Amniotic stem cell (primary cell): ENCODE measurements at places on chromosomes 13 and 19.

DNA sequence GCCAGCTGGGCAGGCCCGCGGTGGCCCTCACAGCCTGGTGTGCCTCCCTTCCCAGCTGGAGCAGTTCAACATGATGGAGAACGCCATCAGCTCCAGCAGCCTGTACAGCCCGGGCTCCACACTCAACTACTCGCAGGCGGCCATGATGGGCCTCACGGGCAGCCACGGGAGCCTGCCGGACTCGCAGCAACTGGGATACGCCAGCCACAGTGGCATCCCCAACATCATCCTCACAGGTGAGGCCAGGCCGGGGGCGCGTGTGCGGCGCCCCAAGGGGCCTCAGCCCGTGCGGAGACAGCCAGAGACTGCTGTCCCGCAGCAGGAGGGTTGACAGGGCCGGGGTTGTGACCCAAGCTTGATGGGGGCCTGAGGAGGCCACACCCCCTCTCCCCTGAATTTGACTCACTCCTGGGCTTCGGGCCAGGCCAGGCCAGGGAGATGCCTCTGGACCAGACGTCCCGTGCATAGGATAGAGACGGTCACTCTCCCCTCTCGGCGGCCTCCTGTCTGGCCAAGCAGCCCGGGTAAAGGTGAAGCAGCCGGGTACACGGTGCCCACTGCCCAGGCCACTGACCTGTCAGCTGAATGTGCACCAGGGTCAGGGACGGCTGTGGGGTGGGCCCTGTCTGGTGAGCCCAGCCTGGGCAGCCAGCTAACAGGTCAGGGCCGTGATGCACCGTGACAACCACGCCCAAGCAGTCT is 15.4 kb downstream of the COMP start:
- no peak for DNase-seq

DNA sequence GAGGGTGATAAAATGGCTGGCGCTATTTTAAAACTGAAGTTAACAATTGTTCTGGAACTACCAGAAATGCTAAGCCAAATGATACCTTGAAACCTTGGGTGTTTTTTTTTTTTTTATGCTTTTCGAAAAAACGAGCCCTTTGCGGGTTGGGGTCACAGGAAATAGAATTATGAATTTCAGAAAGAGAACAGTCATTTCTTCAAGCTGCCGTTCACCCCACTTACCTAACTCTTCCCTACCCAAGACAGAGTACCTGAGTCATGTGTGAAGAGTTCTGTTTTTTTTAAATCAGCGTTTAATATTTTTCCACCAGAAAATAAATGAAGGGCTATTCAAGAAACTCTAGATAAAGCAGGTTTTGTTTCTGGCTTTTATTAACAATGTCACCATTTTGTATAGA is 35.3 kb downstream of the KLF2 start:
- DNase-seq, result no peak

DNA sequence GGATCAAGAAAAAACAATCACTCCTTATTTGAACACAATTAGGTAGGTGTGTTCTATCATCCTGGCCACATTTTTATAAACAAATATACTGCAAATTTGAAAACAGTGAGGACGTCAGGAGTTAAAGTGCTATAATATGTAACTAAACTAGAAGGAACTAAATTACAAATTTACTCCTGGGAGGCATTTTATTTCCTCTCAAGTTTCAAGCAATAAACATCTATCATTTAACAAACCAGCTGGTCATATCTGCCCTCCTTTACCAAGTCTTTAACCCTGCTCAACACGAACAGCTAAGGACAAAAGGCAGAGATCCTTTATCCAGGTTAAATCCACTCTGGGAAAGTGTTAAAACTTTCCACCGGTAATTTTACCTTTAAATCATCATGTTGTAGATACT is 26.5 kb downstream of the ANKRD10 start:
- DNase-seq, result no peak

DNA sequence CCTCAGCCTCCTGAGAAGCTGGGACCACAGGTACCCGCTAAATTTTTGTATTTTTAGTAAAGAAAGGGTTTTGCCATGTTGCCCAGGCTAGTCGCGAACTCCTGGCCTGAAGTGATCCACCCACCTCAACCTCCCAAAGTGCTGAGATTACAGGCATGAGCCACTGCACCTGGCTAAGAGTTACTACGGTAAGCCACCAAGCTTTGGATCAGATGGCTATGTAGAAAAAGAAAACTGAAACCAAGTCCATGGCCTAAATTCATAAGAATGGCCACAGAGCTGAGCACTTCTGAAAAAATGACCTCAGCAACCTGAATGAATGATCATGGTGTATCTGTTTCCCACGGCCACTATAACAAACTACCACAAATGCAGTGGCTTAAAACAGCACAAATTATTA is 9.4 kb downstream of the OPA3 start:
- no peak for DNase-seq

DNA sequence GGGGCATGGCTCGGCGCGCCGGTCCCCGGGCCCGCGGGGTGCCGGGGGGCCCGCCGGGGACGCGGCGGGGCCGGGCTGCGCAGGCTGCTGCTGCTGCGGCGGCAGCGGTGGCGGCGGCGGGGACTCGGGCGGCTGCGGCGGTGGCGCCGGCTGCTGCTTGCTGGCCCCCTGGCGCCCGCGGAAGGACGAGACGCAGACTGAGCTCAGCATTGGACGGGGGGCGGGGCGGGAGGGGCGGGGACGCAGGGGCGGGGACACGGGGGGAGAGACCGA is 368 bp downstream of the KCNC3 start:
- DNase-seq, result no peak

DNA sequence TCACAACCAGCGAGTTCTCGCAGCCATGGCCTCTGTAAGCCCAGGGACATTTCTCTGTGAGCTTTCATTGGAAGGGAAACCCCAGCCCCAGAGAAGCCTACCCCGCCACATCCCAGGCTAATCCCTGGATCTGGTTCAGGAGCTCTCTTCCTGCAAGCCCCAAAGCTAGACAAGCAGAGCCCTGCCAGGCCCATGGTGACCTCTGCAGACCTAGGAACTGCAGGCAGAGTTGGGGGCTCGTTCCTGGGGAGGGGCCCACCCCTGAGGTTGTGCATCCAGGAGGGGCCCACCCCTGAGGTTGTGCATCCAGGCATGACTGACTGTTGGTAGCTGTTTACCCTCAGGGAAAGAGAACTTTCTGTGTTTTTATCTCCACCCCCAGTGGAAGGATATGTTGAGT is 21.7 kb downstream of the KCTD15 start:
- no peak for DNase-seq

DNA sequence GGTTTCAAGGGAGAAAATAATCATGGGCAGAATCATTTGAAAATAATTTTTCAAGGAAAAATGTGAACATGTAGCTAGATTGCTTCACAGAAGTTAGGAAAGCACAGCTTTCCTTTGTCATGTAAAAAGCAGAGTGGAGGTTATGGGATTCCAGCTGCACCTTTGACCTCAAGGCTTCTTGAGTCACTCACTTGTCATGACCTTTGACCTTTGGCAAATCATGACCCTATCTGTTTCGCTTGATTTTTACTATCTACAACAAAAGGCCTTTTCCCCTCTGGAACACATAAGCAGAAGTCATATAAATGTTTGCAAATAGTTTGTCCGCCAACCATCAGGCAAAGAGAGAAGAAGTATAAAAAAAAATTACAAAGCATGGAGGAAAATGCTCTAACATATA is 210.7 kb upstream of the MIR17HG start:
- no peak for DNase-seq

GRCh38 chr13:41611385-41611784 is 154.0 kb downstream of the RGCC start:
- DNase-seq, result no peak

DNA sequence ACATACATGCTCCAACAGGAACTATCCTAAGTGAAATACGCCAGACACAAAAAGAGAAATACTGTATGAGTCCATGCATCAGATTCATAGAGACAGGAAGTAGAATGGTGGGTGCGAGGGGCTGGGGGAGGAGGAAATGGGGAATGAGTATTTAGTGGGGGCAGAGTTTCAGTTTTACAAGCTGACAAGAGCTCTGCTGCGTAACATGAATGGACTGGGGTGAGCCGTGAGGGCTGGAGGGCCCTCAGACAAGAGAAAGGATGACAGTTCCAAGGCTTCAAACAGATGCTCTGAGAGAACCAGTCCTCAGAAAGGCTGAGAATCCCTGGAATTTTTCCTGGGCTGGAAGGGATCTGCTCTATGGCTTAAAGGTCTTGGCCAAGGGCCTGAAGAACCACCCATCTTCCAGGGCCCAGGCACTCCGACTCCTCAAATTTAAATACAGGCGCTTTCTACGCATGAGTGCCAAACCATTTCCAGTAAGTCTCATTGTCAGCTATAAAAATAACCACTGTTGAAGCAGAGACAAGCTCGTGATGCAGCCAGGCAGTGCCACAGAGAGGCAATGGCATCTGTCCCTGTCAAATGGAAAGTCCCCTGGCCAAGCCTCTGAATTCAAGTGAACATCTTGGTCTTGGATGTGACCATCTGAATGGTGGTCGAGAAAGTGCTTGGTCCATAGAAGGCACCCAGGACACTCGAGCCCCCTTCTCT is 17.5 kb downstream of the KLF2 start:
- DNase-seq, result no peak

DNA sequence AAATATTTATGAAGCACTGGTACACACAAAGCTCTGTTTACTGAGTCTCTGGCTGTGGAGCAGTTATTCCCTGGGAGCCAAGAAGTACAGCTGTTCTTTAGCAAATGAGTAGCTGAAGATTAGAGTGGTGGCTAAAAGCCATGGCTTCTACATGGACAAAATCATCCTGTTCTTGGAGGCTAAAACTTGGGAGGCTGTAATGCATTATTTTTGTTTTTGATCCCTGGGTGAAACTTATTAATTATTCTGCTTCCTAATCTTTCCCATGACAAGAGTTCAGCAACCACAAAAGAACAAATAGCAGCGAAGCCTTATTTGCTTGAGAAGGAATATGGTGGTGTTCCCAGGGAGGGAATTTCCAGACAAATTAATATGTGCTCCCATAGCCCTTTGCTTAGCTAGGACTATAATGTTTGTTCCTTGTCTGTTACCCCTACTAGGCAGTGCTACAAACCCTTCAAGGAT is 109.5 kb downstream of the DCT start:
- DNase-seq, result no peak

GRCh38 chr13:41788552-41788951 is 172.4 kb downstream of the VWA8 start:
- DNase-seq, result no peak

GRCh38 chr19:29712744-29713516 is 2.1 kb downstream of the C19orf12 start:
- no peak for DNase-seq

- DNase-seq, result no peak
Observed at GRCh38 chr19:47067215-47067847, 18.9 kb upstream of the TMEM160 start.

DNA sequence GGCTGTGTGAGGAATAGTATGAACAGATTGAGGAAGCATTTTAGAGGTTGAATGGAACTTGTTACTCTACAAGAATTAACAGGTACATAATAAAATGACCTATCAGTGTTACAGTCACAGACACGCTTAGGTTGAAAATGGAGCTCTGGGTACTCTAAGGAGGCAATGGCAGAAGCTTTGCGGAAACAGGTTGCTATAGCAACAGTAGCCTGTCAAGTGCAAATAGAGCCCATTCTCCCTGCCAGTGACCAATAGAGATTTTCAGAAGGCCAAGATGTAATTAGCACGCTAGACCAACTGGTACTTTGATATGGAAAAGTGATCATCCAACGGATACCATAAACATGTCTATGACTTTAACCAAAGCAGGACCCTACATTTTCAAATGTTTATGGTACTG is 148.5 kb upstream of the FREM2 start:
- no peak for DNase-seq

GRCh38 chr19:10776900-10777650 is 58.9 kb downstream of the TMED1 start:
- DNase-seq, result no peak

DNA sequence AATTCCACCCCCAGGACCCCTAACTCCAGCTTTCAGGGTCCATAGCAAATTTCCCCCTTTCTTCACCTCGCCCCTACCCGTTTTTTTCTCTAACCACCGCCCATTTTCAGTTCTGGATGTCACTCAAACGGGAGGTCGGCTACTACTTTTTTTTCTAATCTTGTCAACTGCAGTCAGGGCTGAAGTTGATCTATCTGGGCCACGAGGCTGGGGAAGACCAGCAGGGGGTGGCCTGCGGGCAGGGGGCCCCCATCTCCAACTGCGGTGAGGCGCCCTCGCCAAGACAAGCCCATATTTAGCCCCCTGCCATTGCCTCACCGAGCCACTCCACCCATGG is 748 bp downstream of the LHFPL6 start:
- no peak for DNase-seq

DNA sequence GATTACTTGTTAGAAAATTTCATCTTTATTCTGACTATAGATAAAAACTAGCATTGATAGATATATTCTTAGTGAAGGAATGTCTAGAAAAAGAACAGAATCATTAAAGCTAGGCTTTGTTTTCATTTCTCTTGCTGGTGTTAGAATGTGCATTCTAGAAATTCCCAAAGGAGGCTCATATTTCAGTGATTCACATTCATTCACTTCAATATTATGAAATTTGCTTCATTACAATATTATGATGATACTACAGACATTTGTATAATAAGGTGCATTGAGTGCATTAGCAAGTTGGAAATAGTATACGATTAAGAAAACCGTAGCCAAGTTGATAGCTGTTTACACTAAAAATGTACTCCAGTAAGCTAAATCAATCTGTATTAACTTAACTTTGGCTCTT is 70.7 kb upstream of the MYCBP2 start:
- DNase-seq, result no peak

DNA sequence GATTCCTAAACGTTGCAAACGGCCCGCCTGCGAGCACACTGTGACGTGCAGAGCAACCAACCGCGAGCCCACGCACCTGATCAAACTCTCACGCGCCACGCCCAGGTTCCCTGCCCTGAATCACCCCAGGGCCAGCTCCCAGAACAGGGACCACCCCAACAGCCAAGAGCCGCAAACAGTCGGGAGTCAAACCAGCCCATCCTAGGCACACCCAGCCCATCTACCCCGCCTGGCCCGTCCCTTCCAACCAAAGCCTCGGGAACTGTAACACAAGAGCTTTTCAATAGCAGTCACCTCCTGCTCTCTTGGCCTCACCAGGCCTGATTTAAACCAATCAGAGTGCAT is 8.9 kb downstream of the PIP5K1C start:
- DNase-seq, result no peak

DNA sequence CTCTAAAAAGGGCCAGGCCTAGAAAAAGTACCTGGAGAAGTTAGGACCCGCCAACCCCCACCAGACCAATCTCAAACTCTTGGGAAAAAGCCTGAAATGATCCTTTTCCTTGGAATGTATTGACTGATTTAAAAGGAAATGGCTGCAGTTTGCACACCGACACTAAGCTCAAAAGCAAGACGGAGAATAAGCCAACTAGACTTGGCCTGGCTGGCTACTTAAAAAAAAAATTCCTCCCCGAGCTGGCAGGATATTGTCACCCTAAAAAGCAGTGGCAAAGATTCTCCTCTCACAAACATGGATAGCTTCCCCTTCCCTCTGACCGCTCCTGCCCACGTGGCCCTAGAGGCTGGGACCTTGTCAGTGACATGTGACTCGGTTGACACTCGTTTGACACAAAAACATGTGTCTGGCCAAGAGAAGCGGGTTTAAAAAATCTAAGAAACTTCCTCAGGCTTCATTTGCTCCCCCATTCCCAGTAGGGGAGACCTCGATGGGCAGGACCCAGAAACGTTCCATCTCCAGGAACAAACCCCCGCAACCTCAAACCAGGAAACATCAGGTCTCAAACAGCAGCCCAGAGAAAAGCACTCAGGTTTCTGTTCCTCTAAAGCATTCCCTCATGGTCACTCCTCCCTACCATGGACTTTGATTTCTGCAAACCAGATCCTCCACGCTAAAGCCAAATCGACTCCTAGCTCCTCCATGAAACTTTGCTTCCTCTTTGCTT is 1.3 kb downstream of the RFX1 start:
- no peak for DNase-seq
